Eye (tissue), 1 donor: ENCODE measurements at places on chromosomes 5 and 9.

DNA sequence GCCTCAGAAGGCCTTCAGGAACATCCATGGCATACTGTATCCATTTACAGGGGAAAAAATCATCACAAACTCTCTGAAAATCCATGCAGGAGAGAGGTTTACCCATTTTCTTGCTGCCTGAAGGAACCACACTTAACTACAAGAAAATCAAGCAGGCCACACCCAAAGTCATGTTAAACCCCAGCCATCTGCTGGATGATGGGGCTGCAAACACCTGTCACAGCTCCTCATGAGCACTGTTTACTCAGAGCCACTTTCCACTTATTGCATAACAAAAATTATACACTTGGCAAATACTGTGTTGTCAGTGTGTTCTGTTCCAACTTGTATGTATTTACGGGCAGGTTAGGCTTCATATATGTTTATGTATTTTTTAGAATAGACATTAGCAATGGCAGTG is 35.8 kb downstream of the PPIC start:
- DNase-seq, result no peak

DNA sequence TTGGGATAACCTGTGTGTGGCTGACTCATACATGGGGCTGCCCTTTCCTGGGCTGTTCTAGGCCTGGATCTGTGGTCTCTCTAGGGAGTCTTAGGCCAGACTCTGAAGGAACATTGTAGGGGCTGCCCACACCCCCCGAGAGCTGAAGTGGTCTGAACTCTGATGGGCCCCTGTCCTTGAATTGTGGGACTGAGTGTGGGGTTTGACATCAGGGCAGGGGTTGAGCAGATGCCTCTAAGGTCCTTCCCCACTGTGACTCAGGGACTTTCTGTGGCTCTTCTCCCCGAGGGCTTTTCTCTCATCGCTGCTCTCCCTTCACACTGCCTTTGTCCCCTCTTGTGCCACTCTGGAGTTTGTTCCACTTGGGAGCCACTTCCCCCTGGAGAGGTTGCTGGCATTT is 215.0 kb downstream of the MELK start:
- DNase-seq, result no peak

- DNase-seq, result no peak
Measured at GRCh38 chr5:98442448-98442847, 331.0 kb upstream of the RGMB start.

DNA sequence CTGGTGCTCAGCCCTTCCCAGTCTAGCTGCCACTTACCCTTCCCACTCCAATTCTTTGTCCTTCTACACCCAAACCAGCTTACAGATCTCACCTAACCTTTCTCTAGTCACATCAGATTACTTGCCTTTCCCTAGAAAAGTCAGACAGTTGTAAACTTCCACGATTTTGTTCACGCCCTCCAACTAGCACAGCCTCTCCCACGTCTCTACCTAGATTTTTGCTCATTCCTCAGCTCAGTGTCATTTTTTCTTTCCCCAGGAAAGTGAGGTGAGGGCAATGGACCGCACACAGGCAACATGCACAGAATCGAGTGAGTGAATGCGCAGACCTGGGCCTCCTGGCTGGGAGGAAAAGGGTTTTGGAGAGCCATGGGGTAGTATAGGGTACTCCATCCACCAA is 20.9 kb upstream of the PRUNE2 start:
- DNase-seq, result no peak

- DNase-seq, result no peak
Measured at GRCh38 chr5:179381691-179382090, 36.4 kb upstream of the ADAMTS2 start.

DNA sequence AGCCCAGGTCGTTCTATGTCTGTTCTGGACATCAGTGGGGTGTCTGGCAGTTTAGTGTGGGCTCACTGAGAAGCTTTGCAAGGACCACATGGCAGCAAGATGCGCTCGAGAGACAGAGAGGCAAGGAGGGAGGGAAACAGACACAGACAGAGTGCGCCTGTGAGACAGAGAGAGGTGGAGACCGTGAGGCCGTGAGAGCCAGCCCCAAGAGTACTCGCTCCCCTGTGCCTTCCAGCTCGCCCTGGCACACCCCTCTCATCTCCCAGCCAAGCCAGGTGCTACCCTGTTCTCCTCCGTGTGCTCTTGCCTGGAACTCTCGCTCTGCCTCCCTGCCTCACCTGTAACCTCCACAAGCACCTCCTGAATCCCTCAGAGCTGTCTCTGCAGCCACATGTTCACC is 106.8 kb downstream of the EHMT1 start:
- DNase-seq, result no peak

DNA sequence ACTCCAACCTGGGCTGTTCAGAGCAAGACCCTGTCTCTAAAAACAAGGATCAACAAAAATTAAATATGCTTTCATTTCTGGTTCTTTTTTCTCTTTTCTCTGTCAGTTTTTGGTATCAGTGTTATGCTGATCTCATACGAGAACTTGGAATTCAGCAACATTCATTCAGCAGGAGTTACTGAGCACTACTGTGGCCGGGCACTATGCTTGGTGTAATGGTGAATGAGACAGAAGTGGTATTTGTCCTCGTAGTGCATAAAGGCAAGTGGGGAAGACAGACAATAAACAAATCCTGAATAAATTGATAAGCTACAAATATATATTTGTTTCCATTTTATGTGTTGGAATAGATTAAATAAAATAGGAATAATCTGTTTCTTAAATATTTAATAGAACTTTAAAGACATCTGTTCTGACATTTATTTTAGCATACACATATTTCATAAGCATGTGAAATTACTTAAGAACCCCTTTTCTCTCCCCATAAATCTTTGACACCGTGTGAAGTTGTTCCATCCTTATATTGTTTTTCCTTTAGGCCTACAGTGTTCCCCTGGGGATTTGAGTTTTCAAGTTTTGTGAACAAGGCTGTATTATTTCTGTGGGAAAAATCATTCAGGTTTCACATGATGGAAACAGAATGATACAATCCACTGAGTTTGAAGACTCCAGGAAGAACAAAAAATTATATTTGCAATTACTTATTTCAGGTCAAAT is 24.6 kb downstream of the UBAP1 start:
- no peak for DNase-seq

DNA sequence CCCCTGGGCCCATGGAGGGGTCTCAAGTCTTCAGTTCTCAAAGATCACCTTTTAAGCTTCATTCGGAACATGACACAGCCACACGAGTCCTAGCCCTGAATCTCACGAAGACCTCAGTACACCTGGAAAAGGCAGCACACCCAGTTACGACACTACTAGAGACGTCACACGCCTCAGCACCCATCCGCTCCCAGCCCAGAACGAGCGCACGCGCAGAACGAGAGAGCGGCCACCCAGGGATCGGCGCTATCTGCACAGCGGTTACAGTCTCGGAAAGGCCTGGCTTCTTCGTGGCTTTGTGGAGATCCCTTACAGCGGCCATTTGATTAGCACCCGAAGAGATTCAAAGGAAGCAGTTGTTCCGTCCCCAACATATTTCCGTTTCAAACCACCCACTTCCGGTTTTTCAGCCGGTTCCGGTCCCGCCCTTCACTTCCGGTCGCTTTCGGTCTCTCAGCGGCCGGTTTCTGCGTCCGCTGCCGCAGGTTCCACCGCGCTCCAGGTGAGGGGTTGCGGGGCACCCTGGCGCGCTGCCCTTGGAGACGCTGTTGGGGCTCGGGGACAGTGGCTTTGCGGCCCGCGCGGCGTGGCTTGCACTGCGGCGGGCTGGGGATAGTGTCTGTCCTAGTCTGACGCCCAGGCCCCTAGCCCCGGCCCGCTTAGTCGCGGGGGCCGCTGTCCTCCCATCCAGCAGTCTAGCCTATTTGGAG is at the start of gene UBLCP1:
TSS of gene UBLCP1 (plus strand) at position 432 of the 710 bp plus-strand sequence. CDS start 5,626 bp downstream, outside the sequence.
- DNase-seq, result peak; percentile 94

DNA sequence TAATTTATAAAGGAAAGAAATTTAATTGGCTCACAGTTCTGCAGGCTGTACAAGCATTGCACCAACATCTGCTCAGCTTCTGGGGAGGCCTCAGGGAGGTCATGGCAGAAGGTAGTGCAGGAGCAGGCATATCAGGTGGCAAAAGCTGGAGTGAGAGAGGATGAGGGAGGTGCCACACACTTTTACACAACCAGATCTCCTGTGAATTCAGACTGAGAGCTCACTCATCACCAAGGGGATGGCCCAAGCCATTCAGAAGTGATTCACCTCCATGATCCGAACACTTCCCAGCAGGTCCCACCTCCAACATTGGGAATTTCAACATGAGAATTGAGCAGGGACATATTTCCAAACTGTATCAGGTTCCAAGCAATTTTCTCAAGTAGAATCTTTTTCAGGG is 84.7 kb upstream of the BRINP1 start:
- no peak for DNase-seq

- peak; percentile 61 for DNase-seq
Measured at GRCh38 chr5:126852091-126852571, 75.2 kb downstream of the LMNB1 start.

DNA sequence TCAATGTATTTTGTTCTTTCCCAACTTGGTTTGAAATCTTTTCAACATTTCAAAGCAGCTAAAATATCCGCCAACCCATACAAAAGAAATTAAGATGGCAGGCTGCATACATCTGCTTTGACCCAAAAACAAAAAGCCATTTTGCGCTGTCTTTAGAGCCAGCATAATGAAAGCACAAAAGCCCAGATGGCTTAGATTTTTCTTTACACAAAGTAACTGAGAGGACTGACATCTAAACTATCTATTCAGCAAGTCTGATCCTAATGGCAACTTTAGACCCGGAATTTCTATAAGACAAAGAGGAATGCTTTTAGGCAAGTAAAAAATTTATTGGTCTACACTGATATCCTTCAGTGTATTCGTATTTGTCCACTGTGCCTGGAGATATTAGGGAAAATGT is 86.3 kb downstream of the MYO10 start:
- DNase-seq, result peak; percentile 37

- DNase-seq, result no peak
Measured at GRCh38 chr9:3647652-3648051, 121.9 kb upstream of the RFX3 start.

GRCh38 chr5:43113546-43113945 is 7.2 kb upstream of the ZNF131 start:
- DNase-seq, result no peak

GRCh38 chr5:145531038-145531734 is 304.0 kb downstream of the PRELID2 start:
- no peak for DNase-seq

DNA sequence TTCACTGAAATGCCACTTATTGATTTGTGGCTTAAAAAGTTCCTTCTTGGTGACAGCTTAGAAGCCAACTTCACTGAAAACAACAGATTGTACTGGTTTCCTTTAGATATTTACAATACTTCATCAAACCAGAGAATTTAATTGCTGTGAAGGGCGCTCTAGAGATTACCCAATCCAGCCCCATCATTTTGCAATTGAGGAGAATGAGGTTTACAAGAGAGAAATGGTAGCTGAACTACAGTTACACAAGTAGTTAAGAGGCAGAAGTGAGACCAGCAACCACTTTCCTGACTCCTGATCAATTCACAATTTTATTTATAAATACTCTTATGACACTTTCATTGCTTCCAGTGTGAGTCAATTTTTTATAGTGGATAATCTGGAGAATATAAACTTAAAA is 103.5 kb upstream of the APC start:
- DNase-seq, result no peak

GRCh38 chr9:131423171-131423581 is 29.3 kb downstream of the PRRC2B start:
- peak; percentile 66 for DNase-seq

DNA sequence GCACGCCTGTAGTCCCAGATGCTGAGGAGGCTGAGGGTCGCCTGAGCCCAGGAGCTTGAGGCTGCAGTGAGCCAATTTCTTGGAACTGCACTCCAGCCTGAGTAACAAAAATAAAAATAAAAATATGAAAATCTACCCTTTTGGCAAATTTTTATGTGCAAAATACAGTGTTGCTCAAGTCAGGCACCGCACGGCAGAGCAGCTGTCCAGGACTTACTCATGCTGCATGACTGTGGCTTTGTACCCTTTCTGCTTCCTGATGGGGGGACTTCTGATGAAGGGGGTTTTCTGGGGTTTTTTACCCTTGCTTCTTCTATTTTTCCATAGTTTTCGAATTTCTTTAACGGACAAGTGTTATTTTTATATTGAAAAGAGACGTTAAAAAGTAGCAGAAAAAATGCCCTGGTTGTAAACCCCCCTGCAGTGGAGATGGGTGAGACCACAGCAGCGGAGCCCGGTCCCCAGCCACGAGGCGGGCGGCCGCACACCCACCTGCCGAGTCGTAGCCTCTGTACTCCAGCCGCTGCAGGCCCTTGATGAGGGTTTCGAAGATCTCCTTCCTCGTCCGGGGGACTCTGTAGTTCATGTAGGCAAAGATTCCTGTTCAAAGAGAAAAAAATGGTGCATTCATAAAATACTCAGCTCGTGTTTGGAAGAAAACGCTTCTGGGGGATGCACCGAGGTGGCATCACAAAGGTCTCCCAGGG is 15.0 kb downstream of the GFPT2 start:
- DNase-seq, result no peak

- no peak for DNase-seq
Measured at GRCh38 chr5:76379316-76379715, 23.8 kb upstream of the IQGAP2 start.

GRCh38 chr9:121271368-121272341 is 3.7 kb downstream of the GSN start:
- peak; percentile 47 for DNase-seq

- no peak for DNase-seq
Measured at GRCh38 chr5:164597293-164597900, 1092.0 kb downstream of the MAT2B start.

DNA sequence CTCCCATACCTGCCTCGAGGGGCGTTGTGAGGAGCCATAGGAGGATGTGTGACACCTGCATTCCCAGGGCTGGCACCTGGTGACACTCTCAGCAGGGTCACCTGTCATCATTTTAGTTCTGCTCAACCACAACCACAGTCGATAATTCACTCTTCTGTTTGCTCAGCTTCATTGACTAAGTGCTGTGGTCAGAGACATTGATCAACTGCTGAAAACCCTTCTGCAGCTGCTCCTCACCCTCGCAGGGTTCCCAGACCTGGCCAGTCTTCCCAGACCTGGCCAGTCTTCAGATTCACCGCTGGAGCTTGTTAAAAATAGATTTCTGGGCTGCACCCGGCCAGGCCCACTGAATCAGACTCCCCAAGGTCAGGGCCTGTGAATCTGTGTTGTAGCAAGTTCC is 92.8 kb downstream of the MVB12B start:
- peak; percentile 7 for DNase-seq

- DNase-seq, result no peak
Measured at GRCh38 chr9:91143642-91144041, 218.1 kb downstream of the AUH start.

DNA sequence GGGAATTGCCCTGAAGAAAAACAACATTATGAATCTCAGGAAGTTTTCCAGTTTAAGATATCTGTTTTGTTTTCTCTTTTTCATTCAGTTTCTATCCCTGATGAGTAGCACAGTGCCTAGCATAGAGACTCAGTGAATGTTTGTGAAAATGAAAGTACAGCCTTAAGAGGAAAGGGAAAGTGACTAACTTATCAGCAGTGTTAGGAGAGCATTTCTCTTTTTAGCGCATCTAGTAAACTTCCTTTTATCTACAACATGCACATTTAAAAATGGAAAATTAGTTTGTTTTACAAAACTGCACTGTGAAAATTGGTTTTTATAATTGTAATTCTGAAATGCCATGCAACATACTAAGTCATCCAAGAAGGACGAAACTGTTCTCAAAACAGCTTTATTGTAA is 110.8 kb downstream of the SMARCA2 start:
- DNase-seq, result no peak

GRCh38 chr5:86371061-86371460 is 246.7 kb upstream of the COX7C start:
- peak; percentile 8 for DNase-seq

GRCh38 chr5:102591650-102592049 is 92.8 kb upstream of the SLCO6A1 start:
- DNase-seq, result no peak
